ENCODE measurements at places on chromosomes 1 and 21. TPM values are rescaled to one million over a fixed set of nuclear protein-coding genes. Genes with fewer than 3 reads are reported as not detected.

Gene TACSTD2
- total RNA-seq: 17.7 TPM

Gene TMPRSS15
- not detected for total RNA-seq

Gene SZRD1
- 71.5 TPM for total RNA-seq

Gene GJA9
- total RNA-seq: not detected

Gene NPPA
- not detected for total RNA-seq

Gene ZZZ3
- total RNA-seq: 63.8 TPM

Gene SLC45A3
- 3.2 TPM for total RNA-seq

Gene GIPC2
- 0.43 TPM for total RNA-seq

Gene PDPN
- 28.7 TPM for total RNA-seq

Gene CRNN
- total RNA-seq: not detected

Gene FCRL5
- not detected for total RNA-seq

Gene BSND
- total RNA-seq: not detected

Gene PPM1J
- 1.3 TPM for total RNA-seq

Gene PLA2G5
- total RNA-seq: not detected

Gene TEDDM1
- not detected for total RNA-seq

Gene PADI2
- total RNA-seq: 0.43 TPM
